ENCODE measurements at places on chromosomes 2 and 18.

DNA sequence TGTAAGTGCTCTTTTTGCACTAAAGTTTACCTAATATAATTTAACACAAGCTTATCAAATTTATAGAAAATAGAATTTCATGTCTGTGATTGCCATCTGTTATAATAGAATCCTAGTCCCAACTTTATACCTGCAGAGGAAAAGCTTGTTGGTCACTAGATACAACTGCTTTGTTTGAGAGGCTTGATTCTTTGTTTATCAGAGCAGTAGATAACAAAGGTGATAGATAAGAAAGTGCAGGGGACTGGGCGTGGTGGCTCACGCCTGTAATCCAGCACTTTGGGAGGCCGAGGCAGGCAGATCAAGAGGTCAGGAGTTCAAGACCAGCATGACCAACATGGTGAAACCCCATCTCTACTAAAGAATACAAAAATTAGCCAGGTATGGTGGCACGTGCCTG lies 528.0 kb downstream of the STK39 start:
- no peak for DNase-seq

GRCh38 chr18:41096504-41096903 lies 858.5 kb upstream of the PIK3C3 start:
- no peak for DNase-seq

DNA sequence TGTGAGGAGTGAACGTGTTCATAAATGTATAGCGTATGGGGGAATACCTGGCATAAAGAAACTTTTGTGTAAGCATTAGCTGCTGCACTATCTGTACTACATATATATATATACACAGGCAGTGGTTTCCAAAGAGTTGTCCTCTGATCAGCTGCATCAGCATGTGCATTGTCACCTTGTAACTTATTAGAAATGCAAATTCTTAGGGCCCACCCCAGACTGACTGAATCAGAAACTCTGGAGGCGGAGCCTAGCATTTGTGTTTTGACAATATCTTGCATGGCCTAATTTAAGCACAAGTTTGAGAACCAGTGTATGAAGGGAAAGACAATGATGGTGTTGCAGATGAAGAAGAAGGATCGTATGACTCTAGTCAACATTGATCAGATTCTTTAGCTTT lies 299.5 kb downstream of the CCDC102B start:
- no peak for DNase-seq

- DNase-seq, result no peak
Measured at GRCh38 chr18:24459772-24460171, 665 bp upstream of the HRH4 start.

DNA sequence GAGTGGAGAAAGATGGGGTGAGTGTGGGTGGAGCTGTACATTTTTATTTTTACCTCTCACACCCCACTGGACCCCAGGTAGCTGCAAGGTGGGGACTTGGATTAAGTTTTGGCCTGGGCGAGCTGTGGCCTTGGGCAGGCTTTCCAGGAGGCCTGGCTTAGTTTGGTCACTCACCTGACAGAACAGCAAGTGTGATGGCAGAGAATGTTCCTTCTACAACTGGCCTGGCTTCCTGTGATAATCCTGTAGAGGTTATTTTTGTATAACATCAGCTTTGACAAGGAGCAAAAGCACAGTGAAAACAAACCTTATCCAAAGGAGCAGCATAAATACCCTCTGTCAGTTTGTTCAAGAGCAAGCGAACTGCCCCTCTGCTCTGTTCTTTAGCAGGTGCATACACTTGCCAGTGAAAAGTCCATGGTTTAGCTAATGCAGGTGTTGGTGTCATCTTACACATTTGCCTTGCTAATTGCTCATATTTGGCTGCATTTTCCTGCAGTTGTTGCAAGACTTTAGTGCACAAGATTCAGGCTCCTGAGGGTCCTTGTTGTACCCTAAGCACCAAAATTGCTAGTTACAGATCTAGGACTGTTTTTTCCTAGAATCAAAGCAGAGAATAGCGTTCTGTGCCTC lies 6.3 kb downstream of the THNSL2 start:
- no peak for DNase-seq

DNA sequence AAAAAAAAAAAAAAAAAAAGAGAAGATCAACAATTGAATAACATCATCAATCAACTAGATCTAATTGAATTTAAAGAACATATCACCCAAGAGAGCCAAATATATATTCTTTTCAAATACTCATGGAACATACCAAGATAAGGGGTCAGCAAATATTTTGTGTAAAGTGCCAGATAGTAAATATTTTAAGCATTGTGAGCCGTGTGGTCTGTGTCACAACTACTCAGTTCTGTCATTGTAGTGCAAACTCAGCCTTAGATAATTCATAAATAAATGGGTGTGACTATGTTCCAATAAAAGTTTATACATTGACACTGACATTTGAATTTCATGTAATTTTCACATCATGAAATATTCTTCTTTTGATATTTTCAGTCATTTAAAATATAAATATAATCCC lies 45.9 kb downstream of the OTX1 start:
- no peak for DNase-seq

- peak; percentile 58 for DNase-seq
Measured at GRCh38 chr2:227407591-227408151, 19.9 kb upstream of the SCYGR1 start.

DNA sequence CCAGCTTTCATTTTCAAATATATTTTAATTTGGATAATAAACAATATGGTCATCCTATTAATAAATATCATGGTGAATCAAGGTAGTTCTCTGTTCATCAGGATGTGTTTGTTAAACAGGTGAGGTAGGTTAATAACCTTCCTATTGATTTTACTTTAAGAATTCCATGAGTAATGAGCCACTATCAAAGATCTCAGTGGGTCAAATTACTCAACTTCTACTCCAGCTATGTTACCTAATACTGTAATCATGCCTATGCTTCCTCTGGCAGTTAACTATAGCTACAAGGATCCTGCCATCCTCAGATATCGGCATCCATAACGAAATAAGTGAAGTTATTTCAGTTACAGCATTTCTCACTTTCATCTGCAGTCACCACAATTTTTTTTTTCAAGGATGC lies 289.6 kb upstream of the SLC8A1 start:
- DNase-seq, result no peak

DNA sequence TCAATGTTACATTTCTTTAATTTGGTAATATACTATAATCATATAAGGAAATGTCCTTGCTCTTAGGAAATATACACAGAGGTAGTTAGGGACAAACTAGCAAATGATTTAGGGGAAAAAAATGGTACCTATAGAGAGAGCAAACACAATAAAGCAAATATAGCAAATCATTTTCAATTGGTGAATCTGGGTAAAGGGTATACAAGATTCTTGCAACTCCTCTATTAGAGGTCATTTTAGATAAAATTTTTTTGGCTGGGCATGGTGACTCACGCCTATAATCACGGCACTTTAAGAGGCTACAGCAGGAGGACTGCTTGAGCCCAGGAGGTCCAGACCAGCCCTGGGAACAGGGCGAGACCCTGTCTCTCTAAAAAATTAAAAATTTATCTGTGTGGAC lies 44.4 kb downstream of the STRN start:
- DNase-seq, result no peak

- DNase-seq, result no peak
Measured at GRCh38 chr2:25295621-25296020, 46.1 kb downstream of the DNMT3A start.

- DNase-seq, result no peak
Measured at GRCh38 chr2:222424276-222424728, at the start of gene SGPP2. Gene SGPP2, plus strand, starts transcription at chr2:222424543. Its CDS starts 60 bp downstream, at chr2:222424603.

- DNase-seq, result no peak
Measured at GRCh38 chr2:235006986-235007385, 55.2 kb downstream of the SH3BP4 start.

DNA sequence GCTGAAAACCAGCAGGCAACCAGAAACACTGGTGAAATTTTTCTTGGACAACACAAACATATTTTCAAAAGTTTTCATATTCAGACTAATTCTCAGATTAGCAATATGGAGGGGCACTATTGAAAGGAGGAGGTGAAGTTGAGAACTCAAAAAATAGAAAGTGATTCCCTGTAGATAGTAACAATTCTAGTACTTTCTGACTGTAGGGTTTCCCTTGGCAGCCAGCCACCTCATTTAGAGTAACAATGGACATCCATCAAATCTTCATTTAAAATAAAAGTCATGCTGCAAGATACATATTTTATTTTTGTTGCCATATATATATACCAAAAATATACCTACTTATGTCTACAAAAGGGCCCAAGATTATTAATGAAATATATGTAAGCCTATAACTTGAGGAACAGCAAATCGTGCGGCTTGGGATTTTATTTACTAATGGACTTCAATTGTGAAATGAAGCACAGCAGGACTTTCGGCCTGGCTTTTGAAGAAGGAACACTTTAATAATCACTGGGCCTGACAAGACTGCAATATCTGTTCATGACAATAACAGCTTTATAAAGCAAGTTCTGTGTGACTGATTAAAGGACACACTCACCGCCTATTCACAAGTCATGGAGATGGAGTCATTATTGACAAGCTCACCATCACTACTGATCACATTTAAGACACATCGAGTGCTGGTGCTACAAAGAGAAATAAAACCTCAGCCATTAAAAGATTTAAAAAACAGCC lies 6.8 kb upstream of the NR4A2 start:
- no peak for DNase-seq

DNA sequence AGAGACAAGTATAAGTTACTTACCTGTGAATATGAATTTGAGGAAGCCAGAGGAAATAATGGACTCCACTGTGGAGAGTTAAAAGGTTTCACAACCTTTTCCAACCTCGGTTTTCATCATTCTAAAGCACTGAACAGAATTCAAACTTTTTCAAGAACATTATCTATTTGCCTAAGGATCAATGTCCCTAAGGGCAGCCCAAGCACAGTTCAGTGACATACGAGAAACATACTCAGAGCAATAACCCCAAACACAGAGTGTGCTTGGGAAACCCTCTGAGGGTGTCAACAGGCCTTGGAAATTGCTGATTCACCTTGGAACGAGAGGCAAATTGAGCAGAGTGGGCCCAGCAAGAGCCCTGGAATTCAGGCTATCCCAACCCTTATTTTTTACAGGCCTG lies at the start of gene ABCB11:
Gene ABCB11 (minus strand): TSS at position 123 of the 400 bp plus-strand sequence. CDS start 13,199 bp downstream, outside the sequence.
- no peak for DNase-seq

GRCh38 chr2:134099273-134099672 lies 154.6 kb upstream of the MGAT5 start:
- DNase-seq, result no peak

DNA sequence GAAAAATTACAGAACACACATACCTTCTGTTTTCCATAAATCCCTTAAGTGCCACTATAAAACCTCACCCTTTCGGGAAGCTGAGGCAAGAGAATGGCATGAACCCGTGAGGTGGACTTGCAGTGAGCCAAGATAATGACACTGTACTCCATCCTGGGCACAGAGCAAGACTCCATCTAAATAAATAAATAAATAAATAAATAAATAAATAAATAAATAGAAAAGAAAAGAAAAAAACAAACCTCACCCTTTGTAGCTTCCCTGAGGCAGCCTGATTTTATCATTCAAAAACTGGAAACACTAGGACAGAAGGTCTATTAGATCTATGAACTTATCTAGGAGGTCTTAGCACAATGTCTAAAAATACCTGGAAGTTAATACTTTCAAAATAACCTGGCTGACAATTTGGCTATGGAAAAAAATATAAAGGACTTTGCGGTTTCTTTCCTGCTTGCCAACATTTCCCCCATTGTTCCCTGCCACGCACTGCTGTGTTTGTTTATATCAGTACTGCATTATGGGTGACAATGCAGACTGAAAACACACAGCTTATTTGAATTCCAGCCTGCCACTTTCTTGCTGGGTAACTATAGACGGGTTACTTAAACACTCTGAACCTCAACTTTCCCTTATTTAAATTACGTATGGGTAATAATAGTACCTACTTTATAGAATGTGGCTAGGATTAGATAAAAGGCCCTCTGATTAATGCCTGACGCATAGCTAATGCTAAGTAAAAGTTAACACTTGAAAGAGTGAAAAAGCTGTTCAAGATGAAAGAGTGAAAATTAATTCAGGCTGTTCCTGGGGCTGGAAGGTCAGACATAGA lies 313.0 kb downstream of the RDH14 start:
- DNase-seq, result no peak

DNA sequence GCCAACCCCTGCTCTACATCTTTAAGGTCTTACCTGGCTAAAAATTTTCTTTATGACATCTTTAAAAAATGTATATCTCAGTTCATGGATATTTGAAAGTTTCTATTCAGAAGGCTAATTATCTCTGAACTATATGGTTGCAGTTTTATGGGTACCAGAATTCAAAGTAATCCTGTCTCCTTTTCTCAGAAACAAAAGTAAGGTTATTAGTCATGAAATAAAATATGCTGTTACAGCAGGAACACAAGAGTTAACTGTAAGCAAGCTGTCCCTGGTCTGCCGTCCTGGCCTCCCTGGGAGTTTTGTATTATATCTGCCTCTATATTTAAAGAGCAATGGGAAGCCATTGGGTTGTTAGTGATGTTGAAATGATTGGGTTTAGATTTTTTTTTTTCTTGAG lies 34.0 kb downstream of the SLC4A1AP start:
- no peak for DNase-seq

DNA sequence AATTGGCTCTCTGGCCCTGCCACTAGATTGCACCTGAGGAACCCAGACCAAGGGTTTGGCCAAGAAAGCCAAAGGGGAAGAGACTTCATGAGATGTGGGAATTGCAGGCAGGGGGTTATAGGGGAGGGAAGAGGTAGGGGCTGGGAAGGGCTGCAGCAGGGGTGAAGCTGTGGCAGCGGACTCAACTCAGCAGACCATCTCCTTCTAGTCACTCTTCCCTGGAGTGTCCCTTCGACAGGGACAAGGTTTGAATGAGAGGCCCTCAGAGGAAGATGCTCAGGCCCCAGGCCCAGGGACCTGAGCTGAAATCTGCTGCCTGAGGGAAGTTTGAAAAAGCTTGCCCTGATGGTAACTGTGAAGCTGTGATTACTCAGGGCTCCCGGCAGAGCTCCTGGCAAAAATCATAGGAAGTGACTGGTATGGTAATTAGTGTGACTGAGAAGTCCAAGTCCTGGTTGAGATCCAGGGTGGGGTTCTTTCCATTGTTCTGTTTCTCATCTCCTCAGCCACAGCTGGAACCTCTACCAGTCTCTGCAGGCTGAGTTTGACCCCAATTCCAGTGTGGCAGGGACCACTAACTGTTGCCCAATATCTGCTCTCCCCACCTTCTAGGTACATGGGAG lies 300.9 kb downstream of the CYP26B1 start:
- no peak for DNase-seq

DNA sequence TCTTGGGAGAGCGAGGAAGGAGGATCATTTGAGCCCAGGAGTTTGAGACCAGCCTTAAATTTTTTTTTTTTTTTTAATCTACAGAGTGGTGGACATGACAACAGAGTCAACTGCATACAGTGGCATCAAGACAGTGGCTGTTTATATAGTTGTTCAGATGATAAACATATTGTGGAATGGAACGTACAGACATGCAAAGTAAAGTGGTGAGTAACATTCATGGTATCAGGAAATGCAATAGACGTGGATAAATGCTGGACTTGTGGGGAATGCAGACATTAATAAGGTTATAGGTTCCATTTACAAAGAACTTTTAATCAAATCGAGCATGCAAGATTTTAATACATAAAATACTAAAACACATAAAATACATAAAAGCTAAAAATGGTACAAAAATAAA lies 11.9 kb downstream of the WDR43 start:
- DNase-seq, result no peak

Measured in KBM-7 (cell line).